Activated CD4-positive, alpha-beta memory T cell treated with anti-CD3 and anti-CD28 coated beads, Interleukin-2, amount 10 ng/mL, durations not matched to agents 7 days and 5 days (primary cell): ENCODE measurements at places on chromosomes 3 and 15.

GRCh38 chr15:42760759-42761158, 23.8 kb upstream of the CDAN1 start:
- H3K27me3 ChIP-seq: no peaks in the 10 kb centered on the region
- H3K4me3 ChIP-seq: no peak overlapping the region
- no peak overlapping the region for H3K27ac ChIP-seq
- peaks cover 35% of the 10 kb centered on the region for H3K36me3 ChIP-seq
- DNase-seq: no peak
- no peaks in the 10 kb centered on the region for H3K4me1 ChIP-seq

- H3K36me3 ChIP-seq: no peaks in the 10 kb centered on the region
- DNase-seq: no peak
- peaks cover 26% of the 10 kb centered on the region for H3K4me1 ChIP-seq
- no peak overlapping the region for H3K27ac ChIP-seq
- peaks cover 12% of the 10 kb centered on the region for H3K27me3 ChIP-seq
Observed at GRCh38 chr3:139299261-139300132, 44.3 kb upstream of the MRPS22 start.

- H3K36me3 ChIP-seq: no peaks in the 10 kb centered on the region
- no peak overlapping the region for H3K4me3 ChIP-seq
- peaks cover 5% of the 10 kb centered on the region for H3K27me3 ChIP-seq
- peaks cover 8% of the 10 kb centered on the region for H3K4me1 ChIP-seq
Observed at GRCh38 chr3:31707286-31707685, 174.6 kb downstream of the STT3B start.

- H3K27me3 ChIP-seq: peaks cover 8% of the 10 kb centered on the region
- H3K36me3 ChIP-seq: no peaks in the 10 kb centered on the region
- no peaks in the 10 kb centered on the region for H3K4me1 ChIP-seq
- no peak for DNase-seq
Observed at GRCh38 chr3:53516339-53516738, 21.9 kb downstream of the CACNA1D start.

- H3K27ac ChIP-seq: peak overlapping the region; percentile 97
- peaks cover 91% of the 10 kb centered on the region for H3K4me1 ChIP-seq
- peaks cover 69% of the 10 kb centered on the region for H3K36me3 ChIP-seq
- no peak for DNase-seq
Observed at GRCh38 chr3:30628205-30628900, 22.0 kb downstream of the TGFBR2 start.

DNA sequence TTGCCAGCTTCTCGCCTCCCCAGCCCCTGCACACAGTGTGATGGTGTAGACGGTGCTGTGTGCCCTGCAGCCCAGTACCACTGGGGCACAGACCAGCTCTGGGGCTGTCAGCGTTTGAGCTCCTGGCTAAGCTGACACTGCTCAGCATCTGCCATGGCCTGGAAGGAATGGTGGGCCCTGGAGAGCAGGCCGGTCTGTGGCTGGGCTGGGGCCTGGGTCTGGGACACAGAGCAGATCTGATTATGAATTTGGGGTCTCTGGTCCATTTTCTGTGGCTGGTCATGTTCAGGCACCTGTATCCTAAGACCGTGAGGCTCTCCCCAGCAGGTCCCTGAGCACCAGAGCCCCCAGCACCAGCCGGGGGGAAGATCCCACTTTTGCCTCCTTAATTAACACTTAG, 34.7 kb downstream of the HCN4 start:
- no peak for DNase-seq
- H3K27ac ChIP-seq: no peak overlapping the region
- H3K27me3 ChIP-seq: no peaks in the 10 kb centered on the region
- no peaks in the 10 kb centered on the region for H3K36me3 ChIP-seq

- H3K27me3 ChIP-seq: peaks cover 13% of the 10 kb centered on the region
- no peak overlapping the region for H3K4me3 ChIP-seq
- peaks cover 4% of the 10 kb centered on the region for H3K4me1 ChIP-seq
- no peaks in the 10 kb centered on the region for H3K36me3 ChIP-seq
Observed at GRCh38 chr15:88998980-88999713, 86.0 kb upstream of the MFGE8 start.

DNA sequence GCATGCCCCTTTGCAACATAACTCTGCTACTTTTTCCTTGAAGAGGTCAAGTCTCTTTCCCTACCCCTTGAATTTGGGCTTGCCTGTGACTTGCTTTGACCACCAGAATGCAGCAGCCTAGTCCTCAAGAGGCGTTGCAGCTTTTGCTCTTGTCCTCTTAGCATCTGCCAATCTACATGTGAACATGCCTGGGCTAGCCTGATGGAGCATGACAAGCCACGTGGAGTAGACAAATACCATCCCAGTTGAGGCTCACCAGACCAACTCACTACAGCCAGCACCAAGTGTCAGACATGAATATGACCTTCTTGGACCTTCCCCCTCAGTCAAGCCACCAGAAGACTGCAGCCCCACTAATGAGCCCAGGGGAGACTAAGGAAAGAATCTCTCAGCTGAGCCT, 32.9 kb downstream of the AMOTL2 start:
- no peaks in the 10 kb centered on the region for H3K4me1 ChIP-seq
- H3K27me3 ChIP-seq: peaks cover 3% of the 10 kb centered on the region
- DNase-seq: no peak

- no peak overlapping the region for H3K4me3 ChIP-seq
- peaks cover 2% of the 10 kb centered on the region for H3K27me3 ChIP-seq
- H3K36me3 ChIP-seq: no peaks in the 10 kb centered on the region
- no peak overlapping the region for H3K27ac ChIP-seq
- no peaks in the 10 kb centered on the region for H3K4me1 ChIP-seq
Observed at GRCh38 chr3:37852771-37853170, 8.9 kb upstream of the CTDSPL start.

DNA sequence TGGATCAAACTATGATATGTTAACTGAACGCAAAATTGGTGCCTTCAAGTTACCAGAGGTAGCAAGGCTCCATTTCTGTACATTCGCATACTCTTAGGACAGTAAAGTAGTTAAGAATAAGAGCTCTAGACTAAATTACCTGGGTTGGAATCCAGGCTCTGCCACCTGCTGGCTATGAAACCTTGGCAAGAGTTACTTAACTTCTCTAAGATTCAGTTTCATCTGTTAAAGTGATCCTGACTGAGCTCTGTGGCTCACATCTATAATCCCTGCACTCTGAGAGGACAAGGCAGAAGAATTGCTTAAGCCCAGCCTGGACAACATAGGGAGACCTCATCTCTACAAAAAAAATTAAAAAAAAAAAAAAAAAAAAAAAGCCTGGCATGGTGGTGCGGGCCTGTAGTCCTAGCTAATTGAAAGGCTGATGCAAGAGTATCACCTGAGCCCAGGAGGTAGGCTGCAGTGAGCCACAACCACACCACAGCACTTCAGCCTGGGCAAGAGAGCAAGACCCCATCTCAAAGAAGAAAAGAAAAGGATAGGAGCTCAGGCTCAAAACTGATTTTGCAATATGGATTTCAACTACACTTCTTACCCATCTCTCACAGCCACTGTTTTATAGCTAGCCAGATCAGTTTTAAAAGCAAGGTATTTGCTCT, 21.3 kb downstream of the GSK3B start:
- H3K27me3 ChIP-seq: no peaks in the 10 kb centered on the region
- H3K4me1 ChIP-seq: peaks cover 12% of the 10 kb centered on the region
- H3K36me3 ChIP-seq: peaks cover 41% of the 10 kb centered on the region
- no peak overlapping the region for H3K27ac ChIP-seq

- H3K4me1 ChIP-seq: peaks cover 91% of the 10 kb centered on the region
- no peaks in the 10 kb centered on the region for H3K27me3 ChIP-seq
Observed at GRCh38 chr15:101198800-101199199, 53.0 kb downstream of the CHSY1 start.

DNA sequence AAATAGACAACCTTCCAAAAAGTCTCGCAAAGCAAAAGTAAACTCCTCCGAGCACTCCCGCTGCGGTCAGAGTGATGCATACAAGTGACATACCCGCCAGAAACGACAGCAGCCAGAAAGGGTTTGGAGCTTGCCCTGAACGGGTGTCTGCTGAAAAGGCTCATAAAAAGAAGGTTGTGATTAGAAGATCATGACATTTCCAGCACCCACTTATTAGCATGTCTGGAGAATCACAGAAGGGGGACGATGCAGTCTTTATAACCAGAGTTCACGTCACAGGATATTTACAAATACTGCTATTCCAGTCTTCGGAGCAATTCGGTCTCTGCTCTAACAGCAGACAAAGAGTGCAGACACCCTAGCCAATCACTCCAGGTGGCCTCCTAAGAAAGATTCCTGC, 59.1 kb upstream of the FRMD4B start:
- no peaks in the 10 kb centered on the region for H3K36me3 ChIP-seq
- no peak overlapping the region for H3K4me3 ChIP-seq
- DNase-seq: no peak
- H3K4me1 ChIP-seq: no peaks in the 10 kb centered on the region
- peaks cover 8% of the 10 kb centered on the region for H3K27me3 ChIP-seq

DNA sequence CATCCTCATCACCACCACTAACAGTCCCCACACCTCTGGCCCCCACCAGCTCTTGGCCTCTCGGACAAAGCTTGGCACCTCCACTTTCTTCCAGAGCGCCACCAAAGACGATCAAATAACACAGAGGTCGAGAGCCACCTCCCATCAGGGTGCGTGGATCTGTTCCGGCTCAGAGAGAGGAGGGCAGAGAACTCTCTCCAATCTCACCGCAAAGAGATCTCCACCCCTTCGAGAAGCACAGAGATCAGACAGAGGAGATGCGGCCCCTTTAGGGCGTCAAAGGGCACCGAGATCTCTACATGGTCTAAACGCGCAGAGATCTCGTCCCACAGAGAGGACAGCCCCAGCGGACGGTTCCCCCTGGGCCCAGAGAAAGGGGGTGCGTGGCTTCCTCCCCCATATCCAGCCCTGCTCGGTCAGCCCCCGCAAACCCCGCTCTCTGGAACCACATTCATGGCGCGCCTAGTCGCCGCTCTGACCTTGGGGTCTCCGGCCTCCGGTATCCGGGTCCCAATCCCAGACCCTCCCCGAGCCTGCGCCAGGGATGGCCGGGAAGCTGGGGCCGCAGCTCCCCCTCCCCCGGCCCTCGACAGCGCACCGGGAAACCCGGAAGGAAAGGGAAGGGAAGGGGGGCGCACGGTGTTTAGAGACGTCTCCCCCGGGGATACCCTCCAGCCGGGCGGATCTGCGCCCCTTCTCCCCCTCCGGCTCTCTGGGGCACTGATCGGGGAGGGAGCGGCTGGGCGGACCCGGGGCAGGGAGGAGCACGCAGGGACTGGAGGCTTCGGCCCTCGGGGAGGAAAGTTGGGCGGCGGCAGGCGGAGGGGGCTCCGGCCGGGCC, 608 bp downstream of the SCN5A start:
- no peak for DNase-seq
- H3K27me3 ChIP-seq: peaks cover 19% of the 10 kb centered on the region
- H3K27ac ChIP-seq: no peak overlapping the region

DNA sequence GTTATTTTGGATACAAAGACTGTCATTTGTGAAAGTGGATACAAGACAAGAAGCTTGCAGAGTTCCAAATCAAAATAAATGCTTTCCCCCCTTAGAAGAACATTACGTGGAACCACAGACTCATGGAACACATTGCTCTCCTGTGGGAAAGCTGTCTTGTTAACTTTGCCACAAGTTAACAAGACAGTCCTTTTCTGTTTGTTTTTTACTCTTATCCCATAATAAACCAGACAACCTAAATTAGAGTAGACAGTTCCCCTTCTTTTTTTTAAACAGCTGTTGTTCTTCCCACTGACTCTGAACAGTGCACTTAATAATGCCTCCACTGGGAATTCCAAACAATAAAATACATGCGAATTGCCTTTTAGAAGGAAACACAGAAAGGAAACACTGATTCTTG, 255.3 kb upstream of the UBE2E2 start:
- H3K27me3 ChIP-seq: no peaks in the 10 kb centered on the region
- no peak overlapping the region for H3K27ac ChIP-seq
- no peak overlapping the region for H3K4me3 ChIP-seq
- H3K4me1 ChIP-seq: no peaks in the 10 kb centered on the region
- H3K36me3 ChIP-seq: no peaks in the 10 kb centered on the region

DNA sequence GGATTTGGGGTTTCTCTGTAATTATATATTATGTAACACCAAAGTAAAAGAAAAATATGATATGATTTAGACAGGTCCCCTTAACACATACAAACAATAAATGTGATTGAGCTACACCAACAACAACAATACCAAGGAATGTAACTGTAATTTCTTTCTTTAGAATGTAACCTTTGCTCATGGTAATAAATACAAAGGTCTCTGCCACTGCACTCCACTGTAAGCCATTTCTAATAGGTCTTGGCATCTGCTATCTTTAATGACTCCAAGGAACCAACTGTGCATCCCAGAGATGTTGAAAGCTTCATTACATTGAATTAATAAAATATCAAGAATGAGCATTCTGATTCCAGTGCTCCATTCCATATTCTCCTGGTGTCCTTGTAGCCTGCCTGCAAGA, 88.8 kb downstream of the PDZRN3 start:
- no peak overlapping the region for H3K27ac ChIP-seq
- H3K36me3 ChIP-seq: no peaks in the 10 kb centered on the region
- no peak for DNase-seq
- no peaks in the 10 kb centered on the region for H3K4me1 ChIP-seq
- no peak overlapping the region for H3K4me3 ChIP-seq
- peaks cover 2% of the 10 kb centered on the region for H3K27me3 ChIP-seq

GRCh38 chr3:72192572-72192971, 407.6 kb upstream of the PROK2 start:
- H3K4me1 ChIP-seq: no peaks in the 10 kb centered on the region
- H3K36me3 ChIP-seq: peaks cover 3% of the 10 kb centered on the region
- no peak overlapping the region for H3K4me3 ChIP-seq
- no peak for DNase-seq
- no peak overlapping the region for H3K27ac ChIP-seq

DNA sequence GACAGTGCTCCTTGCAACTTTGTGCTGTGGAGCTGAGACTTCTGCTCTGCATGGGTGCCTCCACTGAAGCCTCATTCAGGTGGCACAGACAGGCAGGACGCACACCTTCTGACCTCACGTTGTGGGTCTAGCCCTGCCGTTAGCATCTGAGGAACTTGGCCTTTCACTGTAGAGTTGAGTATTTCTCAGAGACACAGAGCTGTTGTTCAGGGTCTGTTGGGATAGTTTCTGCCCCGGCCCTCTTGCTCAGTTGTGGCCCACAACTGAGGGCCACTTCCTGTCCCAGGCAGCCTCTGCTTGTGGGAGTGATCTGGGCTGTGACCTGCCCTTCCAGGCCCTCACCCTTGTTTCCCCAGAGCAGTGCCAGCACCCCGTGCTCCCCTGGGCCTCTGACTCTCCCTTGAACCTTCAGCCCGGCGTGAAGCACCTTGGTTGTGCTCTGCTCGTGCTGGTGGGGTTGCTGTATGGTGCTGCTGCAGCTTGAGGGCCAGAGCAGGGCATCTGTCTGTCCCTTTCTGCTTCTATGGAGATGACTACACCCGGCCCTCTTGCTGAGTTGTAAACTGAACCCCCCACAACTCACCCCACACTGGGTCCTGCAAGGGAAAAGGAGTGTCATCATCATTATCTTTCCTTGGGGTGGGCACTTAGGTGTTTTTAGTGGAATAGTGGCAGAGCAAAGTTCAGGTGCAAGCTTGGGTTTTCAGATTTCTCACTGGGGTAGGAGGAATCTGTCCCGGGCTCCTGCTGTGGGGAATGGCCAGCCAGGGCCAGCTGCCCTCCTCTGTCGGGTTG, 11.7 kb downstream of the BAHD1 start:
- no peak overlapping the region for H3K4me3 ChIP-seq
- H3K27ac ChIP-seq: peak overlapping the region; percentile 85
- H3K36me3 ChIP-seq: peaks cover 2% of the 10 kb centered on the region
- no peaks in the 10 kb centered on the region for H3K27me3 ChIP-seq

- H3K4me1 ChIP-seq: peaks cover 22% of the 10 kb centered on the region
- no peaks in the 10 kb centered on the region for H3K36me3 ChIP-seq
Observed at GRCh38 chr3:29286478-29287240, 5.8 kb downstream of the RBMS3 start.
